ENCODE measurements at places on chromosomes 3 and 15. TPM values are rescaled to one million over a fixed set of nuclear protein-coding genes. Genes with fewer than 3 reads are reported as not detected.

GRCh38 chr3:16417945-16418739 lies 95.4 kb downstream of the RFTN1 start:
- DNase-seq = no peak

GRCh38 chr3:59641169-59641899 lies 591.5 kb upstream of the CFAP20DC start:
- no peak for DNase-seq

Gene FAM227B
- 6.1 TPM for polyA plus RNA-seq

DNA sequence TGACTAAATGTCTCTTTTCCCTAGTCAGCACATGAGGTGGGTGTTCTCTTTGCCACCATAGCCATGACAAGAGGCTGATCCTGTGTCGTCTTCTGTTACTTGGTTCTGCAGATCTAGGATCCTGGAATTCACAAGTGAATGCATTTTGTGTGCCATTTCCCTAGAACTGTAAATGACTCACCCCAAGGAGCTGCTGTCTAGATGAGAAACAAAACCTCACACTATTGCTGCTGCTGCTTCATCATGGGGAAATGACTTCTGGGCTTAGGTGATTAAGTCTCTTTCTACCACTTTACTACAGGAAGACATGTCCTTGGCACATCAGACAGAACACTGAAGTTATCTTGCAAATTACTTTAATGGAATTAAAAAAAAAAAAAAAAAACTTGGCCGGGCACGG lies 54.9 kb downstream of the SLCO3A1 start:
- peak; percentile 8 for DNase-seq

Gene AP3B2
- 0.22 TPM for polyA plus RNA-seq

- no peak for DNase-seq
These were observed 615.3 kb downstream of the OTOL1 start for GRCh38 chr3:162111861-162112260.

- DNase-seq = no peak
These were observed 67.4 kb upstream of the TLE3 start for GRCh38 chr15:70164910-70165715.

GRCh38 chr3:28224430-28224829 lies 17.0 kb upstream of the CMC1 start:
- no peak for DNase-seq

DNA sequence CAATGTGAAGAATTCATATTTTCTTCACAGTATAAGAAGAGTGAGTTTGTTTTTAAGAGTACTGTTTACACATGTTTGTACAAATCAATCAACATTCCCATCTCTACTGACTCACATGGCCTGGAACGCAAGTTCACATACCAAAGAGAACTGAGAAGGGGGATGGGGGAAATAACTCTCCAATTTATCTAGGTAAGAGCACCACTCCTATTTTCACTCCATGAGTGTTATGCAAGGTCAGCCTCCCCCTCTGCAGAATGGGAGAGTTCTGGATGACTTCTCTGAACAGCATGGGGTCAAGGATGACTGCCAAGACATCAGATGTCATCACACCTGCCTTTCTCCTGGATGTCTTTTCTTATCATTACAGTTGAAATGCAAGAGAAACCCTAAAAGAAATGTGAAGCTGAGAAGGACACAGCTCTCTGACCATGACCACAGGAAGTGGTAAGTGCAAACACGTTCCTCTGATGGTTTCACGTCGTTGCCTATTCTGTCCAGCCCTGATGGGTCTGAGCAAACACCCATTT lies 95.2 kb downstream of the SEMA6D start:
- DNase-seq = no peak

DNA sequence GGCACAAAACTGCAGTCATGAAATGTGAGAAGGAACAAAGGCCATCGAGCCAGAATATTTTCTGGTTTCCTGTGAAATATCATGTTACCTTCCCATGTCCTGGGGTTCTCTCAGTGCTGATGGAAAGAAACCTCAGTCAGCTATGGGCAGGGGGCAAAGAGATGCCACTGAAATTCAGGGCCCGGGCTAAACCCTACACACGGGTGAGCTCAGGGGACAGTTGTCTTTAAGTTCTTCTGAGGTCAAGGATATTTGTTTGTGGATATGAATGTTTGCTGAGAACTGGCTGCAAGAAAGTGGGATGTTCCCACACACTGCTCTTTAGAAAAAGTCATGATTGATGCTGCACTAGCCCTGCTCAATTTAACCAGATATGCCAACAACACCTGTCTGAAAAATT lies 187.2 kb downstream of the MEX3B start:
- no peak for DNase-seq

Gene EFHB
- polyA plus RNA-seq = 0.33 TPM

DNA sequence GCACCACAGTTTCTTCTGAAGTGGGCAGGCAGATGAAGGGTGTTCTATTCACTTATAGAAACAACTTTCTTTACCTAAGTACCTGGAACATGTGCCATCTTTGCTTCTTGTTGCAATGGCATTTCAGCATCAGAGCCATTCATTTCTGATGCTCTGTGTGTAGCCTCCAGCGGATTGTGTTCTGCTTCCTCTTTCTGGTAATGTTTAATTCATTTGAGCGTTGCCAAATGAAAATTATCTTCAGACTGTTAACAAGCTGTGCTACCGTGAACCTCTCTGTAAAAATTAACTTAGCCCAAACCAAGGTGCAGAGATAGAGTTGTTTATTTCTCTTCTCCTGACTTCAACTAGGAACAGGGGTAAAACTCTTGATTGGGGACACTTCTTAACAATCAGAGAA lies 302.0 kb downstream of the EDEM1 start:
- DNase-seq = no peak
